Activated naive CD4-positive, alpha-beta T cell treated with anti-CD3 and anti-CD28 coated beads, Interleukin-2, amount 50 U/mL, for 16 hours (primary cell): ENCODE measurements at places on chromosomes 1 and 21.

GRCh38 chr1:55860326-55860725, 645.2 kb upstream of the USP24 start:
- DNase-seq, result no peak

DNA sequence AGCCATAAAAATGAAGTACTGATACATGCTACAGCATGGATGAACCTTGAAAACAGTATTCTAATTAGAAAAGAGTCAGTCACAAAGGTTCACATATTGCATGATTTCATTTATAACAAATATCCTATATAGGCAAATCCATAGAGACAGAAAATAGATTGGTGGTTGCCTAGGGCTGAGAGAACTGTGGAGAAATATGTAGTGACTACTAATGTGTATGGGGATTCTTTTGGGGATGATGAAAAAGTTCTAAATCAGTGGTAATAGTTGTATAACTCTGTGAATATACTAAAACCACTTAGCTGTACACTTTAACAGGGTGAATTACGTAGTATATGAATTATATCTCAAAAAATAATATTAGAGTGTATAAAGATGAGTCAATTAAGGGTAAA, 45.8 kb downstream of the RNF115 start:
- no peak for DNase-seq

GRCh38 chr1:168933141-168933805, 173.2 kb upstream of the ATP1B1 start:
- DNase-seq, result no peak

DNA sequence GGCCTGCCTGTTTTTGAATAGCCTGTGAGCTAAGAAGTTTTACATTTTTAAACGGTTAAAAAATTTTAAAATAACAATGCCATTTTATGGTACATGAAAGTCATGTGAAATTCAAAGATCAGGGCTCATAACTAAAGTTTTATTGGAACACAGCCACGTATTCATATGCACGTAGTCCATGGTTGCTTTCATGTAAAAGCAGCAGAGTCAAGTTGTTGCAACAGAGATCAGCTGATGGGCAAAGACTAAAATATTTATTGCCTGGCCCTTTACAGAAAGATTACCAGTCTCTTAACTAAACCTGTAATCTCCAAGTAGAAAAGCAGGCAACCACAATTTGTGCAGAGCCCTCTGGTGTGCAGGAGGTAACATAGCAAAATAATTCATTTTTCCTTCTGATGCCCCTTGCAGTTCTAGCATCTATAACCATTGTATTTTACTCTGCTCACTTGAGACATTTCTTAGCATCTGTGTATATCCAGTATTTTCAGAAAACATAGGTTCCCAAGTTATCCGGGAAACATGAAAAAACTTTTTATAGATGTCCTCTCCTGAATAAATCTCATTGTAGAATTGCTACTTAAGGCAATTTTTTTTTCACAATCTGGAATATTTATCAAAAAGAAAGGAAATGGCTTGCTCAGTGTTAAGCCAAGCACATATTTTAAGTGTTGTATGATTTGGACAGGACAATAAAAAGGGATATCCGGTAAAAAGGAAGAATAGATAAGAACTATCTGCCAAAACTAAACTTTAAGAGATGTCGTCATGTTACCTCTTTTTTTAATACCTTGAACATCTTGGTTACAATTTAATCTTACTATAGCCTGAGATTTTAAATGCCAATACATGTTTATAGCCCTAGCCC, 430.8 kb downstream of the PLPP3 start:
- DNase-seq, result no peak
